CD4-positive, CD25-positive, alpha-beta regulatory T cell (primary cell): ENCODE measurements at places on chromosomes 16 and 17. TPM values are rescaled to one million over a fixed set of nuclear protein-coding genes. Genes with fewer than 3 reads are reported as not detected.
A peak's percentile ranks its signal among the peaks of the same experiment; 100 is the strongest.

Gene EXOC3L1
- total RNA-seq = 0.86 TPM

Gene TMEM204
- 25.8 TPM for total RNA-seq

Gene TEX14
- 1.8 TPM for total RNA-seq

Gene ITGB4
- not detected for total RNA-seq

Gene ARL5C
- total RNA-seq = not detected

Gene CACNG3
- total RNA-seq = not detected

Gene HSPB9
- not detected for total RNA-seq

Gene QPRT
- 2.4 TPM for total RNA-seq

DNA sequence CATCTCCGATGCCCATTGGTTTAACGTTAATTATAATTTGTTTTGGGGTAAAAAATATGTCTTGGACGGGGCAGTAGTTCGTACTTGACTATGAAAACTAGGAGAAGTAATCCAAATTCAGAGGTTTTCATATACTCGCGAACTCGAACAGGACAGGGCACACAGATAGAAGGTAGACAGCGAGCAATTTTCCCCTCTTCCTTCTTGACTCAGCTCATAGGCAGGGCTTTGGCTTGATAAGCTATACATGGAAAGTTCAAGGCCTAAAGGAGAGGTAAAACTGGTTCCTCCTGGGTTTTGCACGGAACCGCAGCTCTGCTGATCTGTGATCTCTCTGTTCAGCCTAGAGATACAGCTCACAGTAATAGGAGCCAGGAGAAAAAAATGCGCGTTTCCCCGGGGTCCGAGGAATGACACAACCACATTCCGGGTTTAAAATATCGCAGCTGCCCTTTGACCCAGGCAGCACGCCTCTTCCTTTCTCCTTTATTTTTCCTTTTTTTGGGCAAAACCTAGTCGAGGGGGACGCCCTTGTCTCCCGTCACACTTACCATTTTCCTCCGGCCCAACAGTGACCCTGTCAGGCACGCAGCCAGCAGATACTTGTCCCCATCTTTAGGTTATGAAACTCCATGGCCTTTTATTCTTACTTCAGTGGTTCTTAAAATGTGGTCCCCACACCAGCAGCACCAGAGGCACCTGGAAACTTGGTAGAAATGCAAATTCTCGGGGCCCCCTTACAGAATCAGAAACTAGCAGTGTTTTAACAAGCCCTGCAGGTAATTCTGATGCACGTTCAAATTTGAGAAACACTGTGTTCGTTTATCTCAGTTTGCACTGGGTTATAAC lies 1.7 kb upstream of the LASP1 start:
- DNase-seq = no peak

DNA sequence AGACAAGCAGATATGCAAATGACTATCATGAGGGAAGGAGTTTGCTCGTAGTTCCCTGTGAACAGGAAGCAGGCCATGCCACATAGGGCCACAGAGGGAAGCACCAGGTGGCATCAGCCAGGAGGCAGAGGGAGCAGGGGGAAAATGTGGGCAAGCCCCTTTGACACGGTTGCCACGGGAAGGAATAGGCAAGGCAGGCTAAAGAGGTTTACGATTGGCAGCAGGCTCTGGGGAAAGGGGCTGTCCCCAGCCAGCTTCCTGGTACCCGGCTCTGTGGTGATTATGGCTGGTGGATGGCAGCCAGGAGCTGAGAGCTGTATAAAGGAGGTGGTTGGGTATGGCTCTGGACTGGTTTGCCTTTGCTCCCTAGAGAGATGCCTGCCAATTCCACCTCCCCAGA lies 848 bp downstream of the CES3 start:
- DNase-seq = no peak

DNA sequence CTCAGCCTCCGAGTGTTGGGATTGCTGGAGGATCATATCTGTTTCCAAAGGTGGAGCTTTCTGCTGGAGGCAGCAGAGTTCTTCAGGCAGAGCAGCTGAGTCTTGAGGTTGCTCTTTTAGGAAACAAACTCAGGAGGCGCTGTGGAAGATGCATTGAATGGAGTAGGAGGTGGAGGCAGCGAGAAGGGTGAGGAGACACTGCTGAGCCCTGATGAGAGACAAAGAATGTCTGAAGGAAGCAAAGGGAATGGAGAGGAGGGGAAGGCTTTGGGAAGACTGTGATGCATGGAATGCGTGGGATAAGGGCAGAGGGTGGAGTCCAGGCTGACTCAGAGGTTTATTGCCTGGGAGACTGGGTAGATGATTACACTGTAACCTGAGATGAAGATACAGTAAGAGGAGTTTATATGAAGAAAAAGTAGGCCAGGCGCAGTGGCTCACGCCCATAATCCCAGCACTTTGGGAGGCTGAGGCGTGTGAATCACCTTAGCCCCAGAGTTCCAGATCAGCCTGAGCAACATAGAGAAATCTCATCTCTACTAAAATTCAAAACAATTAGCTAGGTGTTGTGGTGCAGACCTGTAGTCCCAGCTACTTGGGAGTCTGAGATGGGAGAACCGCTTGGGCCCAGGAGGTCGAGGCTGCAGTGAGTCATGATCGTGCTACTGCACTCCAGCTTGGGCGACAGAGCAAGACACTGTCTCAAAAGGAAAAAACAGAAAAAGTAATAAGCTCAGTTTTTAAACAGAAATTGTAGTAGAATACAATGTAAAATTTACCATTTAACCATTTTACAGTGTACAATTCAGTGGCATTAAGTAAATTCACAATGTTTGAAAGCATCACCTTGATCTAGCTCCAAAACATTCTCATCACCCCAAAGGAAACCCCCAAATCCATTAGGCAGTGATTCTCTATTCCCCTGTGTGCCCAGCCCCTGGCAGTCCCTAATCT lies 17.8 kb upstream of the TMEM219 start:
- no peak for DNase-seq

DNA sequence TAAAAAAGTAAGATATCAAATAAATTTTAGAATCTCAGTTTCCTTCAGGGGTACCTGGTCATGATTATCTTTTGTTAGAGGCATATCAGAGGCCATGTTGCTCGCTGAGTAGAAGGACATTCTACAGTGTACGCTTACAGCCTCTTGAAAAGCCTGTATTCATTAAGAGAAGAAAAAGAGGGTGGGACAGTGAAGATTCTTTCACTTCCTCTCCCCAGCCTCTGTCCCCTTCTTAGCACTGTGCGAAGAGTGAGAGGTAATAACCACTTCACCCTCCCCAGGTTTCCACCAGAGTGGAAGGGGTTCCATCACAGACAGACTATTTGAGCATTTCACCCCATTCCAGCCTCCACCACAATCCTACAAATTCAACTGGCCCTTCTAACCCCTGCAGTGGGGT lies 4.8 kb upstream of the LPO start:
- DNase-seq = no peak

DNA sequence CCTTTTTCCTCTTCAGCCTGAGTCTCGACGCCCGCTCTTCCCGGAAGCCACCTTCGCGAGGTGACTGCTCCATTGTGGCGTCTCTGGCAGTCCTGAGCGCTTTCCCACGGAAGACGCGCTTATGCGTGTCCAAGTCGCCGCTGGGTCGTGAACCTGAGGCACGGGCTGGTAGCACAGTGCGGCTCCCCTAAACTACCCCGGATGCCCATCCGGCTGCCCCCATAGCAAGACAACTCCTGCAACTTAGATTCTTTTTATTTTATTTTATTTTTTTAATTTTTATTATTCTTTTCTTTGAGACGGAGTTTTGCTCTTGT lies 2.1 kb upstream of the ESRP2 start:
- no peak for DNase-seq

GRCh38 chr17:10756185-10756584 lies 26.4 kb upstream of the TMEM220 start:
- no peak for DNase-seq

- no peak for DNase-seq
Measured at GRCh38 chr16:85361441-85362118, 249.3 kb upstream of the CIBAR2 start.

DNA sequence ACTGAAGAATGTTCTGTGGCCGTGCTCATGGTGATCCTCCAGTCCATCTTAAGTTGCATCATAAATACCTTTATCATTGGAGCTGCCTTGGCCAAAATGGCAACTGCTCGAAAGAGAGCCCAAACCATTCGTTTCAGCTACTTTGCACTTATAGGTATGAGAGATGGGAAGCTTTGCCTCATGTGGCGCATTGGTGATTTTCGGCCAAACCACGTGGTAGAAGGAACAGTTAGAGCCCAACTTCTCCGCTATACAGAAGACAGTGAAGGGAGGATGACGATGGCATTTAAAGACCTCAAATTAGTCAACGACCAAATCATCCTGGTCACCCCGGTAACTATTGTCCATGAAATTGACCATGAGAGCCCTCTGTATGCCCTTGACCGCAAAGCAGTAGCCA lies 36.8 kb upstream of the KCNJ2 start:
- DNase-seq = no peak

DNA sequence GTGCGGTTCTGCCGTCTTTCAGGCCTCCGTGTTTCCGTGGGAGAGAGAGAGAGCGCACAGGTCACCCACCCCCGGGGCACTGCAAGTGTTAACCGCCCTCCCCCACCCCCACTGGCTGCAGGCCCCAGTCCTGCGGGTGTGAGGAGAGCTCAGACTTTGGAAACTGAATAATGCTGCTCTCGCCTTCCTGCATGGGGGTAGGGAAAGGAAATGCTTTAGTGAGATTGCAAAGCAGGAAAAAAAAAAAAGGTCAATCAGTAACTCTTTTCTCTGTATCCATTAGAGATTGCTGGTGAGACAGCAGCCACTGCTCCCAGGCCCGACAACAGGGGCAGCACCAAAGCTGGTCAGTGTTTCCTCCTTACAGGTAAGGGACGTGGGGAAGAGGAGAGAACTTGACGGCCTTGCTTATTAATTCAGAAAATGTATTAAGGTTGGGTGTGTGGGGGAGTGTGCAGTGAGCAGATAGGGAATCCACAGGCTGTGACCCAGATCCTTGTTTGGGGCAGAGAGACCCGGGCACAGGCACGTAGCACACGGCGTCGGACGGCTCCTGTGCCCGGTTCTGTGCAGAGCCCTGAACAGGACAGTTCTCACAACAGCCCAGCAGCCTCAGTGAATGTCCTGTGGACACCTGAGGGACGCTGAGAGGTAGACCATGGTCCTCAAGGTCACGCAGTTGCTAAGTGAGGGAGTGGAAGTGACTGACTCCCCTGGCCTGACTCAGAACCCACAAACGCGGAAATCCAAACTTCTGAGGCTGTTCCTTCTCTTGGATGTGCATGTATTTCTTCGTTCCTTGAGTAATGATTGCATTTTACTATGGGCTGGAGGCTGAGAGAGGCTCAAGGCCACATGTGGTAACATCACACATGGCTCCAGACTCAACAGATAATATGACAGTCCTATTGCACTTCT lies 156.5 kb downstream of the FOXL1 start:
- DNase-seq = no peak

- no peak for DNase-seq
Measured at GRCh38 chr16:11471548-11471947, 115.2 kb downstream of the LITAF start.

DNA sequence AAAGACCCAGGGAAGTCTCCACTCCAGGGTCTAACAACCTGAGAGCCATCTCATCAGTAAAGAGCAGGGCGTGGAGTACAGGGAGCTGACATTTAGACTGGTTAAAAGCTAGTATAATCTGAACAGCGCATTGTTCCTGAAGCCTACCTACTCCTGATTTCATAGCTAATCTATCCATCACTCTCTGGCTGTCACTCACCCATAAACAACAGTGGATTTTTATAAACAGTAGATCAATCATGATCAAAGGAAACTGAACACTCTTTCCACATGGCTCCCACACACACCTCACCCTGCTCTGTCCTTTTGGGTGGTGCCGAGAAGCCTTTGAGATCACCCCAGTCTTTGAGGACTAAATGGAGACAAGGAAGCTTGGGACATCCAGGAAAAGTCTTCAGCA lies 13.0 kb upstream of the COG1 start:
- DNase-seq = no peak

- DNase-seq = peak; percentile 74
Measured at GRCh38 chr17:1870592-1870991, 40.8 kb downstream of the RPA1 start.

DNA sequence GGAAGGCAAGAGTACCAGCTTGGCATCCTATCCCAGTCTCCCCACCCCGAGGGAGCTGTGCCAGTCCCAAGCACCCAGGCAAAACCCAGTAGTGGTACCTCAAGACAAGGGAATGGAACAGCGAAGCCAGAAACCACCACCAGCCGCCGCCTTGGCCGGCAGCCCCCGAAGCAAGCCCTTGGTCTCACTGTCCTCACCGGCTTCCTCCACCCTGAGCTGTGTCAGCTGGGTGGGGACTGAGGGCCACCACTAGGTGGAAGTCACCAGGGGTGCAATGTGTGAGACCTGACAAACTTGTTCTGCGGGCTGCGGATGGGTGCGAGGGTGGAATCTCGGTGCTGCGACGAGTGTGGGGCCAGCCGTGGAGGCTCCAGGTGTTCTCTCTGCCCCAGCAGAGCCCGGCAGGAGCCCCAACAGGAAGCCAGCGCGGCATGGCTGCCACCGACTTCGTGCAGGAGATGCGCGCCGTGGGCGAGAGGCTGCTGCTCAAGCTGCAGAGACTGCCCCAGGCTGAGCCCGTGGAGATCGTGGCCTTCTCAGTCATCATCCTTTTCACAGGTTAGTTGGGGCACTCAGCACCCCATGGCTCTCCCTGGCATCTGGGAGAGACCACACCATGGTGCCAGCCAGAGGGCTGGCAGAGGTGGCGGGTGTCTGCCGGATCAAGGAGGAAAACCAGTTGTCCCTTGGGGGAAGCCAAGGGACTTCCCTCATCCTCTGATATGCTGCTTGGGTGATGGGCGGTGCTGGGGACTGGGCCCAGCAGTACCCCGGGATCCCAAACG lies 6.7 kb downstream of the SMIM5 start:
- DNase-seq = no peak

DNA sequence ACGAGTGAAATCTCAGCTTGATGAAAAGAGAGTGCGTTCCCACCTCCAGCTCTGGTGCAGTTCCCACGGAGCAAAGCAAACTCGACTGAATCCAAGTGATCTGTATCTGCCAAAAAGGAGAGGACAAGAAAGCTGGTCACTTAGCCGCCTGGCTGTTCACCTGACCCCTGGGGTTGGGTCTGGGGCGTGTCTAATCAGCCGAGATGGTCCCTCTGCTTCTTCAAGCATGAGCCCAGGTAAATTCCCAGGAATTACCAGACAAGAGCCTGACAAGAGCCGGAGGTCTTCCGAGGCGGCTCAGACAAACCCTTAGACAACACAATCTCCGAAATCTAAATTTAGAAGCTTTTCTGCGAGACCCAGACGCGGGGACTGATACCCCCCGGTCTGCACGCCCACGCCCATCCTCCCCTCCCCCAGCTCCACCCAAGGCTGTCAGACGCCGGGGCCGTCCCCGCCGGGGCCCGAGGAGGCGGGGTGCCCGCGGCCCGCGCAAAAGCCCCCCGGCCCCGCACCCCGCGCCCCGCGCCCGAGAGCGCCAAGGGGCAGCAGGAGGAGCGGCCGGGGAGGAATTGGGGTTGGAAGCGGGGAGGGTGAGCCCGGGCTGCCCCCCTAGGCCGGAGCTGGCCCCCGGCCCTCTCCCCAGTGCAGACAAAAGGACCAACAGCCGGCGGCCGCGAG lies 674 bp downstream of the ZNF821 start:
- DNase-seq = peak; percentile 53

GRCh38 chr17:42893359-42893758 lies 7.2 kb upstream of the G6PC1 start:
- no peak for DNase-seq
